Stimulated activated CD8-positive, alpha-beta memory T cell treated with anti-CD3 and anti-CD28 coated beads, Interleukin-4, amount 100 ng/mL, for 4 hours (primary cell): ENCODE measurements at places on chromosomes 16 and 17.

DNA sequence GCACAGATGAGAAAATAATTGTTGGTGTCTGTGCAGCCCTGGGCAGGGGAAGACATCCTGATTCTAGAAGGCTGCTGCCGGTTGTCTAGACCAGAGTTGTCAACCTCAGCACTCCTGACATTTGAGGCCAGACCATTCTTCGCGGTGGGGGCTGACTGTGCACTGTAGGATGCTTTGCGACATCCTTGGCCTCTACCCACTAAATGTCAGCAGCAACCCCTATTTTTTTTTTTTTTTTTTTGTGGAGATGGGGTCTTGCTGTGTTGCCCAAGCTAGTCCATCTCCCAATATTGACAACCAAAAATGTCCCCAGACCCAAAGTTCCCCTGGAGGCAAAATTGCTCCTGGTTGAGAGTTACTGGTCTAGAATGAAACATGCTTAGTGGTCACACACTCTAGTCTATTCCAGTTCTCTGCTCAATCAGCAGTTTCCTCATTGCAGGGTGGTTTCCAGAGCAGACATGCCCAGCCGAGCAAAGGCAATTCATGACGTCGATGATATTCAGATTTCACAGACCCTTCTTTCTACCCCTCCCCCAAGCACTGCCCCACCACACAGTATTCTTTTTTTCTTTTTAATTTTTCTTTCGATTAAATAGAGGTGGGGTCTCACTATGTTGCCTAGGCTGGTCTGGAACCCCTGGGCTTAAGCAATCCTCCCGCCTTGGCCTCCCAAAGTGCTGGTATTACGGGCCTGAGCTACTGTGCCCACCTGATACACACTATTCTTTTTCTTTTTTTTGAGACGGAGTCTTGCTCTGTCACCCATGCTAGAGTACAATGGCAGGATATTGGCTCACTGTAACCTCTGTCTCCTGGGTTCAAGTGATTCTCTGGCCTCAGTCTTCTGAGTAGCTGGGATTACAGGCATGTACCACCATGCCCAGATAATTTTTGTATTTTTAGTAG lies 9.0 kb downstream of the C17orf99 start:
- no peak for DNase-seq

DNA sequence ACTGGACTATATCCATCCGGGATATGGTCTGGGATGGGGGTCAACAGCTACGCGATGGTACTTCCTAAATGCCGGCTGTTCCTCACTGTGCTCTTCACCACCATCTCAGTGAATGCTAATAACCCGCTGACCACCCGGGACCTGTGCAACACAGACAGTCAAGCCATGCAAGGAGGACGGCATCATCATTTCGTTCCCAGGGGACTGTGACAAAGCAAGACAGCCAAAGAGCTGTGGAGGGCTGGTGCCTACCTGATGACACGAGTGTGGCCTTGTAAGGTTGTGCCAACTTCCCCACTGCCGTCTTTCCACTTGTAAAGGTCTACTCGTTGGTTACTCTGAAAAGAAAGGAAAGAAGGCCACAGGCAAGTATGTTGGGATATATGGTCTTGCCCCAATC lies 33.7 kb downstream of the WDR59 start:
- no peak for DNase-seq

DNA sequence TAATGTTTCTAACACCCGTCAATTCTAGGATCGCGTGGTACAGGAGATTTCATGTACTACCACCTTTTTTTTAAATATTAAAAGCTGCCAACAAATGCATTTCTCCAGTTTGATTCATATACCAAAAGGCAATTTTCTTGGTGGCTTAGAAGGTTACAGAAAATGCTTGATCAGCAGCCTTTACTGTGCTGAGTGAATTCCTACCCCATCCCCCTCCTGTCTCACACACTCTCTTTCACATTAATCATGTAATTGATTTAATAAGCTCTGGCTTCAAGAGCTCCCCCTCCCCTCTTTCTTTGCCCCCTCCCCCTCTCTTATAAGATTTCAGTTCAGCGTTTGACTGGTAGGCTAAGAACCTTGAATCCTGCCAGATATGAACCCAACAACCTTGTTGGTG lies 110.5 kb downstream of the RBFOX1 start:
- no peak for DNase-seq

DNA sequence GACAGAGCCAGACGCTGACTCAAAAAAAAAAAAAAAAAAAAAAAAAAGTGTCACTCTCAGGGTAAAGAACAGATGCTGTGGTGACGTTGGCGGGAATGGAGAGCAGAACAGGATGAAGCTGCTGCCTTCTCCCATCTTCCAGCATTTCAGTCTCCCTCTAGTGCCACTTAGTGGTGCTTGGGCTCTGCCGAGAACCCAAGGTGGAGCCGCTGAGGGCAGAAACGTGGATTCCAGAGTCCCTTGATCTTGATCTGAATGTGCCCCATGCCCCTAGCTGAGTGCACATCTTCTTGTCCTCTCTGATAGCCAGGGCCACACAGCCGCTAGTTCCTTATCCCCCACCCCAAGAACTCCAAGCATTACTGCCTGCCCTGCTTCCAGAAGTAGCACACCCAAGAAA lies 43.2 kb upstream of the FA2H start:
- DNase-seq: no peak

DNA sequence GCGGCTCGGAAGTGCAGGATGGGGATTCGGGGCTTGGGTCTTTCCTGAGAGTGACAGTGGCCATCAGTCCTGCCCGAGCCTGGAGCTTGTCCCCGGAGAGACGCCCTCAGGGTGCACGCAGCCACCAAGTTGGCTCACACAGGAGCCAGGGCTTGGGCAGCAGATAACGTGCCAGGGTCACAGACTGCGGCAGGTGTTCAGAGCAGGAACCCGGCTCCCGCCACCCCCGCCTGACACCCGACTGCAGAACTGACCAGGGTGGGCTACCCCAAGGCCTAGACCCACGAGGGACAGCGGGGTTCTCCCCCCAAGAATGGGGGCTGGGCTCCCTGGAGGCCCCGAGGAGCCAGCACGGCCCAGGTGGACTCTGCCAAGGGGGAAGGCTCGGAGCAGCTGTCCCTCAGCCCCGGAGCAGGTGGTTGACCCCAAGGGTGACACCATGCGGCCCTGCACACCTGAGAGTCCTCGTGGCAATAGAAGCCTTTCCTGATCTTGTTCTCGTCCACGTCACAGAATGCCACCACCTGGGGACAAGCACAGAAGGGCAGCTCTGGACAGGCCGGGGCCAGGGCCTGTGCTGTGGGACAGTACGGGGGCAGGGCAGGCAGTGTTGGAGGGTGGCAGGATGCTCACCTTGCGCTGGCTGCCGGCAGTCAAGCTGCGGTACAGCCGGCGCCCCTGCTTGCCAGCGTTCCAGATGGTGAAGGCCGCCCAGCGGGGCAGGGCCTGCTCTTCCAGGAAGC lies 117.1 kb upstream of the ZNF750 start:
- no peak for DNase-seq

- DNase-seq: no peak
Measured at GRCh38 chr16:12588510-12588909, 215.2 kb downstream of the CPPED1 start.

DNA sequence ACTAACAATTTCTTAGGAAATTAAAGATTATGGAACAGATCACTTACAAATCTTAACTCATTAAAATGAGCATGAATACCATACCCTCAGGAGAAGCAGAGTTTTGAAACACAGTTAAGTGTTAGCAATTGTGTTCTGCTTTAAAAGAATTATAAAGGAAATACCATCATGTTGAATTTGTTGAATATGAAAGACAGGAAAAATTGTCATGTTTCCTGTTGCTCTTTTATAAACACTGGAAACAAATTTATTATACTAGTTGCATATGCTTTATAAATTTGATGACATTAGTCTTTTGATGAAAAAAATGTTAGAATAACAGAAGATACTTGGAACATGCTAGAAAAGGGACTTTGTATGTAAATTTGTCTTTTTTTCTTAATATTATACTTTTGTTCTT lies 59.7 kb downstream of the VMP1 start:
- DNase-seq: no peak

DNA sequence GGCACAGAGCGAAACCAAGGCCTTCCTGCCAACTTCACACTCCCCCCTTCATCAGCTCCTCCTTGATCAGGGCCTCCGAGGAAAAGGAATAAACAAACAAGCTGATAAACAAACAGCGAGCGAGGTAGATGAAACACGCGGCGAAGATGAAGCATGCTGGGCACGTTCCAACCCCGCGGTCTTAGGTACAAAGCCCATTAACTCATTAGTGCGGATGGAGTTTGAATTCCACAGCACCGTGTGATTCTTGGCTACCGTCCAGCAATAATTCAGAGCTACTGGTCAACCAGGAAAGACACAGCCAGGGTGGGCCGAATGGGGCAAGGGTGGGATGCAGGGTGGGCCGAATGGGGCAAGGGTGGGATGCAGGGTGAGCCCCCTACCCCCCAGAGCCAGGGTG lies 67.3 kb downstream of the RBFOX3 start:
- no peak for DNase-seq

- DNase-seq: no peak
Measured at GRCh38 chr17:82334204-82334621, 647 bp upstream of the SECTM1 start.

GRCh38 chr17:35171834-35172233 lies 22.4 kb downstream of the SLC35G3 start:
- DNase-seq: no peak

- no peak for DNase-seq
Measured at GRCh38 chr16:14586637-14587305, 43.3 kb downstream of the PARN start.

DNA sequence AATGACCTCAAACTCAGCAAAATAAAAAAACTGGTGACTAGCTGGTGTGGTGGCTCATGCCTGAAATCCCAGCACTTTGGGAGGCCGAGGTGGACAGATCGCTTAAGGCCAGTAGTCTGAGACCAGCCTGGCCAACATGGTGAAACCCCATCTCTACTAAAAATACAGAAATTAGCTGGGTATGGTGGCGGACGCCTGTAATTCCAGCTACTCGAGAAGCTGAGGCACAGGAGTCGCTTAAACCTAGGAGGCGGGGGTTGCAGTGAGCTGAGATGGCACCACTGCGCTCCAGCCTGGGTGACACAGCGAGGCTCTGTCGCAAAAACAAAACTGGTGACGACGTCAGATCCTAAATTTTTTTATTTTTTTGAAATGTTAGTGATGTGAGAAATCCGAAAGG lies 82.6 kb upstream of the TOB1 start:
- DNase-seq: no peak

DNA sequence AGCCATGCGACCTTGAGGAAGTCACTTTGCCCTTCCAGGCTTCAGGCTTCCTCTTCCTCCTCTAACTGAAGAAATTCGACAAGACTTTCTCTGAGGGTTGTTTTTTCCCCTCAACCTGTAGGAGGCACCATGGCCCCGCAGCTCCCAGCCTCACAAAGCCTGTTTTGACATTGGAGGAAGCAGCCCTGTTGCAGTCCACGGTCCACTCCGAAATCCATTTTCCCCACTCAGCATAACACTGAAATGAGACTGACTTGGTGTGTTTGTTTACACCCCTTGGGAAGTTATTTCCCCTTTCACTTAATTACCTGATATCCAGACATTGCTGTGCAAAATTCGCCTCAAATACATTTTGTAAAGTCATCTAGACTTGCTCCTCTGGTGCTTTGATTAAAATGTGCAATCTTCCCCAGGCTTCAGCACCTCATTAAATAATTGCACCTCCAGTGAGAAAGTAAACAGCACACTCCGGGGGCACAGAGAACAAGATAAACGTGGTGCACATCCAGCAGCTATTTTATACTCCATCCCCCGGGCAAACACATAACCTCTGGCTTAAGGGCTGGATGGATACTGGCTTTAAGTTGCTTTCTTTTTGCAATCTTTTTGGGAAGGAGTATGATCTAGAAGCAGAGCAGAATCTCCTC lies 41.4 kb upstream of the PIRT start:
- no peak for DNase-seq

- DNase-seq: no peak
Measured at GRCh38 chr16:62135446-62135845, 99.2 kb upstream of the CDH8 start.

- no peak for DNase-seq
Measured at GRCh38 chr17:34366010-34366409, 3.0 kb upstream of the CCL1 start.

GRCh38 chr17:67491009-67491680 lies 114.1 kb downstream of the PITPNC1 start:
- DNase-seq: no peak

GRCh38 chr16:64206862-64207261 lies 915.0 kb downstream of the CDH11 start:
- no peak for DNase-seq

DNA sequence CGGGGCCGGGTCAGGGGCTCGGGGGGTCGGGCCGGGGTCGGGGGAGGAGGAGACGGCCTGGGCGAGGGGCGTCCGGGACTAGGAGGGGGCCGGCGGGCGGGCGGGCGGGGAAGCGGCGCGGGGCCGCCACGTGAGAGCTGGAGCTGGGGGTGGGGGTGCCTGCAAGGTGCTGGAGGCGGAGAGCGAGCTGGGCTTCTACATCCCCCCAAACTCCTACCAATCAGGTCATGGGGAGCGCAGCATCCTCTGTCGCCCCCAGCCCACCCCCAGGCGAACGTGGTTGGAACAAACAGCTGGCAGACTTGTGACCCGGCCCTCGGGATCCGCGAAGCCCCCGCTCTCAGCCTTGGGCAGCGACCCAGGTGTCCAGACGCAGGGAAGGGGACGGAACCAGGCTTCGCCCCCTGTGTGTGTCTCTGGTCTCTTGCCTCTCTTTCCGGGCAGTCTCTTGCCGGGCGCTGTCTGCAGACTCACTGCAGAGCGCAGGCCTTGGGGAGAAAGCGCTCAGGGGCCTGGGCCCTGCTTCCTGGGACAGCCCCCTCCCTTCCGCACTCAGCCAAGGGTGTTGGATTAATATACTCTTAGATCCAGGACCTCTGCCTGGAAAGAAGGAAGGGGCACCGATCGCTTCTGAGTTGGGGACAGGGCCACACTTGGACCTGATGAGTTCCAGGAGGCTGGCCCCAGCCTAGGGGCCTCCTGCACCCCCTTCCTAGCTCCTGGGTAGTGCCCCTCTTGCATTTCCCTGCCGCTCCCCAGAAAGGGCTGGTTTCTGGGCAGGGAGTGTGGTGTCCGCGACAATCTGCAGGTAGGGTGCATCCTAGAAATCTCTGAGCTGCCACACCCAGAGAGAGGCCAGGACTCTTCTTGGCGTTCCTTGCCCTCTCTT lies 722 bp downstream of the RASL10B start:
- DNase-seq: no peak

- DNase-seq: no peak
Measured at GRCh38 chr16:8887952-8888560, 5.9 kb downstream of the LITAFD start.

GRCh38 chr17:45098869-45099616 lies 33.3 kb downstream of the PLCD3 start:
- peak; percentile 43 for DNase-seq

DNA sequence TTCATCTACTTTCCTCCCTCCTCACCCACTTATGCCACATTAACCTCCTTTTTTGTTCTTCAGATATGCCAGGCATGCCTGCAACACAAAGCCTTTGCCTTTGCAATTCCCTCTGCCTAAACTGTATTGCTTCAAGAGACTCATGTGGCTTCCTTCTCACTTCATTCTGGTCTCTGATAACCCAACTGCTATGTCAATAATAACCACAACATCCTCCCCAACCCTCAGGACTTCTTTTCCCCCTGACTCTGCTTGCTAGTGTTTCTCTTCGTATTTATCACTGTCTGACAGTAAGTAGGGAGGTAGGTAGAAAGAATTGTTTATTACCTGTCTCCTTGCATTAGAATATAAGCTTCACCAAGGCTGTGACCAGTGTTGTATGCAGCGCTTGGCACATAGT lies 22.4 kb downstream of the RBL2 start:
- no peak for DNase-seq
